ENCODE measurements at places on chromosomes 4 and X.

DNA sequence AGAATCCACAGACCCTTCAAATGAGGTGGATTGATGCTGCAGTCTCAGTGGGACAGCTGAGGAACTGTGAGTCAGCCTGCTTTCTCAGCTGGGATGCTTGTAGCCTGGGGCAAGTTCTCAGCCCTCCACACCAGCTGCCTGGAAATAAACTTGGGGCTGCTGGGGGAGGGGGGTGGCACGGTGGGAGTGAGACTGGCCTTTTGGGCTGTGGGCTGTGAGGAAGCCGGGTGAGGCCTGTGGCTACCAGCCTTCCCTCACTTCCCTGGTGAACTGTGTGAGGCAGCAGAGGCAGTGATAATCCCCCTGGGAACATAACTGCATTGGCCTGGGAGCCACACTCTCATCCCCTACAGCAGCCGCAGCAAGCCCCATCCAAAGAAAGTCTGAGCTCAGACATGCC is 114.5 kb upstream of the GUCY1A1 start:
- DNase-seq = no peak

DNA sequence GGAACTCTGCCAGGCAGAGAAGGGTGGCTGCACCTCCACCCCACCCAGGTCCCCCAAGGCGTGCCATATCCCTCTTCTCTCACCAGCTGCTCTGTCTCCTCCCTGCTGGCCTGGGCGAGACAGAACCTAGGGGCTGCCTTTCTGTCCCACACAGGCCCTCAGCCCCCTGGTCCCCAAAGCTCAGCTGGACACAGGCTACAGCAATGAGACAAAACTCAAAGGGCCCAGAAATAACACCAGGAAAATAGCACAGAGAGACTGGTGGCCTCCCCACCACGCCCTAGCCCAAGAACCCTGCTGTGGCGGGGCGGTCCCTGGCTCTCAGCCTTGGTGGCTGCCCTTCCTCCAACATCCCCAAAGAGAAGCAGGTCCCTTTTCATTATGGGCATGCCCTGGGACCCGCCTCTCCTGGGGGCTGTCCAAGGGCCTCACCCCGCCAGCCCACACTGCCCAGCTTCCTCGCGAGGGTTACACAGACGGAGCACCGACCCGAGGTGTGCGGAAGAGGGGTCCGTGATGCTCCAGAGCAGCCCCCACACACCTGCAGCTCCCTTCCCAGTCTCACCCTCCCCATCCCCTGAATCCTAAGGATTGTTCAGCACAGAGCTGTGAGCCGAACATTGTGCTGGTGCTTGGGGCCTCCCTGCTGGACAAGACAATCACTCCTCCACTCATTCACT is 67.7 kb upstream of the HMX1 start:
- no peak for DNase-seq

DNA sequence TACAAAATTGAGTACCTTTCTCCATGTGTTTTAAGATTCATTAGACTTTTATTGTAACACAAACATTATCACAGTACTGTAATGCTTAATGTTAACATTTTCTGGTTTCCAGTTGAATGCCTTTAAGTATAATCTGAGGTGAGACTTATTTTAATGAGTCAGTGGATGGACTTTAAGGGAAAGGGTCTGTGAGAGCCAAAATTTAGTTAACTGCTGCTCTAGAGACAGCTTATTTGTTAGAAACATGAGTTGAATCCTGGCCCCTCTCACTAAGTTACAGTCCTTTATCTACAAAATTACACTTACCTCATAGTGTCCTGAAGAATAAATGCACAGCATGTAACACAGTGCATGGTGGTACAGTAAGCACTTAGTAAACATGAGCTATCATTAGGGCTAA is 66.0 kb downstream of the PGRMC2 start:
- DNase-seq = no peak

- no peak for DNase-seq
Observed at GRCh38 chr4:114807759-114808404, 209.3 kb downstream of the UGT8 start.

DNA sequence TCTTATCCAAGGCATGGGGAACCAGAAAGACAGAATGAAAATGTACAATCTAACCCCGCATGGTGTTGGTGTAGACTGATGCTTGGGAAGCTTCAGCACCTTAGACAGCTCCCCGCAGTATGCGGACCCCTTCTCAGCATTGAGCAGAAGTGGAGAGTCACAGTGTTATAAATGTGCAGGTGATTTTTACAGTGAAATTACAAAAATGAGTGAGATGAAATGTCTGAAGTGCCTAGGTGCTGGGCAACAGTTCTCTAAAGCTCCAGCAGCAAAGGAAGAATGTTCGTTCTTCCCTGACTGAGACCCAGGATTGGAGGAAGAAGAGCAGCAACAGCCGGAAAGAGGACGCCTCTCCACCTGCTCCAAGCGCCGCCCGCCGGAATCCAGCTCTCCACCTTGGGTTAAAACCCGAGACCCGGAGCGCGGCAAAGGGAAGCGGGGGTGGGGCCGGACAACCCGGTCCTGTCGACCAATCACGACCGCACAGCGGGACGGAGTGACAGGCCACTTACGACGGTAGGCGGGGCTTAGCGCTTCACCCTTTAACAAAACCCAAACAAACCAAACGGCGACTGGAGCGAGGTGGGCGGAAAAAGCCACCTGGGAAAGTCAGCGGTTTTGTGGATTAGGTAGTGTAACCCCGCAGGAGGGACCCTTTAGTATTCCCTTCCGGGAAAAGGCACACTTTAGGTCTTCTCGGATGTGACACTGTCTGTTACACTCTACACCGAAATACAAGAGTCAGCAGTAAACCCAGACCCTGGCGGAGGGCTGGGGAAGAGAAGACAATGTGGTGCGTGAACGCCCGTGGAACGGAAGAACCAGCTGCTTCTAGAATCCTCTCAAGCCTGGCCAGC is at the start of gene GLRA3:
Gene GLRA3 (minus strand): TSS at position 403 of the 857 bp plus-strand sequence. CDS start 436 bp downstream, outside the sequence.
- DNase-seq = no peak

- DNase-seq = no peak
Observed at GRCh38 chr4:101941816-101942358, 151.4 kb downstream of the BANK1 start.
